Urinary bladder (tissue), 4 donors: ENCODE measurements at places on chromosomes 1 and 21.

GRCh38 chr21:16945580-16945979, 567.3 kb upstream of the CXADR start:
- DNase-seq = no peak

DNA sequence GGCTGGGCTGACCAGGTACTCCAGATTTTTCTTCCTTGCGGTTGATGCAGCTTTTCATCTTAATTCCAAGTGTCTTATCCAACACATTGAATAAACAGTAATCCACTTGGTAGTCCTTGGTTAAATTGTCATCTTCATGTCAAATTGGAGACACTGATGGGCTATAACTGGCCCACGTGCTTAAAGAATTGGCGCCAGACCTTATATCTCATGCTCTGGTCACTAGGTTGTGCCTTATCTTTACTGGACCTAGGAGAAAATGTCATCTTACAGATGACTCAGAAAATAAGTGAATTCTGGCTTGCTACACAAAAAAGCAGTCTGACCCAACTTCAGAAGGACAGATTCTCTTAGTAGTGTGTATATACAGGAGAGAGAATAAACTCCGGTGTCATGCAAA, 16.2 kb downstream of the LRRC42 start:
- DNase-seq = no peak

GRCh38 chr1:24195874-24196273, 8.8 kb upstream of the IFNLR1 start:
- DNase-seq = no peak

GRCh38 chr1:47564570-47564969, 126.7 kb downstream of the FOXD2 start:
- no peak for DNase-seq

DNA sequence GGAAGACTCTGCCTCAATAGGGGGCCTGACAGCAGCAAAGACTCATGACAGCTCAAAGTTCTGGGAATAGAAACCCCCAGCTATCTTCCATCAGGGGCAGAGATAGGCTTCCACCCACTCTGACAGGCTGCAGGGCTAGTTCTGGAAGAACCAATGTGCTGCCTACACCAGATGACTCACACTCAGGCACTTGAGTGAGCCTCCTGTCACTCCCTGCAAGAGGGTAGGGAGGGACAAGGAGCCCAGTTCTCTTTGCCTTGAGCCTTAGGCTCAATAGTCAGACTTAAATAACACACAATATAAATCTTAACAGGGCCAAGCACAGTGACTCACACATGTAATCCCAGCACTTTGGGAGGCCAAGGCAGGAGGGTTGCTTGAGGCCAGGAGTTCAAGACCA, 386.4 kb downstream of the HHAT start:
- no peak for DNase-seq

DNA sequence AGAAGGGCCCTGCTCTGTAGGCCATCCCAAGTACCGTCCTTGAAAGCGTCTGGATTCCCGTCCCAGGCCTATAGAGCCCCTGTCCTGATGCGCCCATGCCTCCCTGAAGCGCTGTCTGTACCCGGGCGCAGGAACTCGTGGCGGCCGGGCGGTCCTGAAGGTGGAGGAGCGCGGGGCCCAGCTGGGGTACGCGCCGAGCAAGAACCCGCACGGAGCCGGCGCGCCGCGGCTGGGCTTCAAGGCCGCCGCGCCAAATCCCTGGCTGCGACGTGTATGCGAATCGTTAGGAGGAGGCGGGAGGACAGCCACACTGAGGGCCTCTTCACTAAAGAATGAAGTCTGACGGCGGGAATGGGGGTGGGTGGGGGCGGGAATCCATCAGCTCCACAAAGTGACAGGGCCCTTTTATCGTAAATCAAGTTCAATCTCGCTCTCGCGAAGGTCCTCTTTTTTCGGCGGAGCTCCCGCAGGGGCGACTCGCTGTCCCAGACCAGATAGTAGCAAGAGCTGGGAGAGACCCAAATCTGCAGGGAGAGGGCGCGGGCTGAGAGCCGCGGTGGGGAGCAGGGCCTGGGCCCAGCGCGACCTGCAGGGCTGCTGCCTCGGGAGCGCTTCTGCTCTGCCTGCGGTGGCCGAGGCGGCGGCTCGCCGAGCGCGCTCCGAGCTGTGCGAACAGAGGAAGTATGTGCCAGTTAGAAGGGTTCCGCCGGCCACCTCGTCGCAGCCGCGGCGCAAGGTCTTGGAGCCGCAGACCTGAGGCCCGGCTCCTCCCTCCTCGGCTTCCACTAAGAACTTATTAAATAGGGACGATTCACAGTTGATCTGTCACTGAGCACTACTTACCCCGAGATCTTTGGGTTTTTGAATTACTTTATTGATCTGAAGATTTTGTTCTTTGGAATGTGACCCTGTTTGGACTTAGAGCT, 10.4 kb downstream of the BARHL2 start:
- DNase-seq = no peak

DNA sequence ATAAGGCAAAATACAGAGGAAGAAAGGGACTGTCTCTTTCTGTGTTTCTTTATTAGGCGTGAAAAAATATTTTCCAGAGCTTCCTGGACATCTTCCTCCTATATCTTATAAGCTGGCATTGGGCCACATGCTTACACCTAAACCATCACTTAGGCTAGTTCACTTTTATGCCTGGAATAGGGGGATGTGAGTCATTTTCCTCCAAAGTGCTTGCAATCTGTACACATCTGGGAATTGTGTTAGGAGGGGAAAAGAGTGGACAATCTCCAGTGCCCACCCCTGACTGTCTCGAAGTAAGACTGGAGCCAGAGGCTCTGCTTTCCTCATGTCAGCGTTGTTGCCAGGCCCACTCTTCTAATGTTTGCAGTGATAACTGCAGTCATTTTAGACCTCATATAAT, 29.9 kb downstream of the GIPC2 start:
- no peak for DNase-seq

GRCh38 chr1:66556161-66556611, 22.2 kb downstream of the SGIP1 start:
- DNase-seq = no peak

DNA sequence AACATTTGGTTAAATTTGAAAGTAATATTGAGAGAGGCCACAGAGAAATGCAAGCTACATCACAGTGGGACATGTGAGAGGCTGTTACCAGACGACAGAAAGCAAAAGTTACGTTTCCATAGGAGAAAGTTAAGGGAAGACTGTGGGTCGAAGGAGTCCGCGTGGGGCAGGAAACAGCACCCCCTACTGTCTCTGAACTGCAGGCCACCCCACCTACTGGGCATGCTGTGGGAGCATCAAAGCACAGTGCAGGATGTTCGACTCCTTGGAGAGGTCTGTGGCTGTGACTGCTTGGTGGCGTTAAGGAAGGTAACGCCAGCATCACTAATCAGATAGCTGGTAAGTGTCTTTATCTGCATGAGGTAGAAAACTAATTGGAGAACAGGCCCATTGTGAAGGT, 123.9 kb downstream of the PTBP2 start:
- no peak for DNase-seq

DNA sequence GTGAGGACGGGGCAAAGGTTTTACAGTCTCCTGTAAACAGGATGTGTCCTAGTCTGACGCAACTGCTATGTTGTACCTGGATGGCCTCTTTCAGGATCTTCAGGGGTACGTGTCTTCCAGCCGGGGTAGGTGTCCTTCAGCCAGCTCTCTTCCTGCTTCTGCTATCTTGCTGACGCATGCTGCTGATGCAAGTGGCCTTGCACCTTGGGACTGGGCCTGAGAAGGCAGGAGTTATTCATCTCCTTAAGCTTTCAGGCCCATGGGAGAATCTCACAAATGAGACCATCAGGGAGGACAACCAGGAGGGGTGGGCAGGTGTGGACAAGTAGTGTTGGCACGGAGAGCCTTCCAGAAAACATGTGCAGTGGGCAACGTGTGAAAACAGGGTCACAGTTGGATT, 7.9 kb upstream of the SPRR1B start:
- DNase-seq = no peak

DNA sequence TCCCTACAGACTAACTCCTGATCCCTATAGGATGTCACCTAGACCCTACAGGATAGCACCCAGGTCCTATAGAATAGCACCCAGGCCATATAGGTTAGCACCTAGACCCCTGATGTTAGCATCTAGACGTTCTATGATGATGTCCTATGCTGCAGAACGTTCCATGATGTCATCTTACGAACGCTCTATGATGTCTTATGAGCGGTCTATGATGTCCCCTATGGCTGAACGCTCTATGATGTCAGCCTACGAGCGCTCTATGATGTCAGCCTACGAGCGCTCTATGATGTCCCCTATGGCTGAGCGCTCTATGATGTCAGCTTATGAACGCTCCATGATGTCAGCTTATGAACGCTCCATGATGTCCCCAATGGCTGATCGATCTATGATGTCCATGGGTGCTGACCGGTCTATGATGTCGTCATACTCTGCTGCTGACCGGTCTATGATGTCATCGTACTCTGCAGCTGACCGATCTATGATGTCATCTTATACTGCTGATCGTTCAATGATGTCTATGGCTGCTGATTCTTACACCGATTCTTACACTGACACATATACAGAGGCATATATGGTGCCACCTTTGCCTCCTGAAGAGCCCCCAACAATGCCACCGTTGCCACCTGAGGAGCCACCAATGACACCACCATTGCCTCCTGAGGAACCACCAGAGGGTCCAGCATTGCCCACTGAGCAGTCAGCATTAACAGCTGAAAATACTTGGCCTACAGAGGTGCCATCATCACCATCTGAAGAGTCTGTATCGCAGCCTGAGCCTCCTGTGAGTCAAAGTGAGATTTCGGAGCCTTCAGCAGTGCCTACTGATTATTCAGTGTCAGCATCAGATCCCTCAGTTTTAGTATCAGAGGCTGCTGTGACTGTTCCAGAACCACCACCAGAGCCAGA, 9.5 kb downstream of the SON start:
- DNase-seq = no peak

- DNase-seq = no peak
These were observed 800 bp downstream of the HIPK1 start for GRCh38 chr1:113929750-113930498.
